Aorta (tissue), 5 donors: ENCODE measurements at places on chromosomes 6 and 20. TPM values are rescaled to one million over a fixed set of nuclear protein-coding genes. Genes with fewer than 3 reads are reported as not detected.

The CCDC170 gene
- 5.4 TPM for total RNA-seq

The GABRR1 gene
- 1.6 TPM for total RNA-seq

The NRSN1 gene
- total RNA-seq, result not detected

The CCM2L gene
- 7.4 TPM for total RNA-seq

DNA sequence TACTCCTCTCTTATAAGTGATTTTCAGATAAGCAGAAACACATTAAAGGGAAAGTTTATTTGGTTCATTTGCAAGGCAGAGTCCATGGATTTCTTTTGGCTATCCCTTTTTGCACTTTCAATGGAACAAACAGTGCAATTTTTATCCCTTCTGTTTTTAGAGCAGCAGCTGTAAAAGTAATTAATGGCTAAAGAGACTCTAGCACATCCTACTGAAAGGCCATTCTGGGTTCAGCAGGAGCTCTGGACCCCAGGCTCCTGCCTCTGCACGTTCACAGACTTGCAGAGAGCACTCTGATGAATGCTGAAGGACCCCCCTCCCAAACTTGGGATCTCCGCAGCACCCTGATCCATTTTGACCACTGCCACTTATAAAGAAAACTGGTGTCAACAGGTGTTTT lies 40.3 kb upstream of the PDE7B start:
- no peak for DNase-seq

DNA sequence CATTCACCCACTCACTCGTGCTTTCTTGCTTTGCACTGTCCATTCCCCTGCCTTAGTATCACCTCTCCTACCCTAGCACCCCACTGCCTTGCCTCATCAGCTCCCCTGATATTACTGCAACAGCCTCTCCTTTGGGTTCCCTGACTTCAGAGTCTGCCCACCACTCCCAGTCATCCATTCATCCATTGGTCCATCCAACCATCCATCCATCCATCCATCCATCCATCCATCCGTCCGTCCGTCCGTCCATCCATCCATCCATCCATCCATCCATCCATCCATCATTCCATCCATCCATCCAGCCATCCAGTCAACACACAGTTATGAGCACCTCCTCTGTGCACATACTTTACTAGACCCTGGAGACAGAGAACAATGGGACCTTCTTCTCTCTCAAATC lies 22.9 kb upstream of the FAM83D start:
- DNase-seq, result peak; percentile 9

DNA sequence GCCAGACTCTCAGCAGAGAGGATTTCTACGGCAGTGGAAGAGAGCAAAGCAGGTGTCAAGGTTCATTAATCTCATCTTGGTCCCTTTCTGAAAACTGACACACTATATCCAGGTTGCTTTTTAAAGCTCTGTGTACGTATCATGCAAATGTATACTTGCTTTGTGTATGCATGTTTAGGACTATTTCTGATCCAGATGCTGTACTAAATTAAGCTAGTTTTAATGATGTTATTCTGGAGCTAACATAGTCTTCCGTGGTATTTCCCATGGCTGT lies 59.2 kb upstream of the SNX9 start:
- no peak for DNase-seq

DNA sequence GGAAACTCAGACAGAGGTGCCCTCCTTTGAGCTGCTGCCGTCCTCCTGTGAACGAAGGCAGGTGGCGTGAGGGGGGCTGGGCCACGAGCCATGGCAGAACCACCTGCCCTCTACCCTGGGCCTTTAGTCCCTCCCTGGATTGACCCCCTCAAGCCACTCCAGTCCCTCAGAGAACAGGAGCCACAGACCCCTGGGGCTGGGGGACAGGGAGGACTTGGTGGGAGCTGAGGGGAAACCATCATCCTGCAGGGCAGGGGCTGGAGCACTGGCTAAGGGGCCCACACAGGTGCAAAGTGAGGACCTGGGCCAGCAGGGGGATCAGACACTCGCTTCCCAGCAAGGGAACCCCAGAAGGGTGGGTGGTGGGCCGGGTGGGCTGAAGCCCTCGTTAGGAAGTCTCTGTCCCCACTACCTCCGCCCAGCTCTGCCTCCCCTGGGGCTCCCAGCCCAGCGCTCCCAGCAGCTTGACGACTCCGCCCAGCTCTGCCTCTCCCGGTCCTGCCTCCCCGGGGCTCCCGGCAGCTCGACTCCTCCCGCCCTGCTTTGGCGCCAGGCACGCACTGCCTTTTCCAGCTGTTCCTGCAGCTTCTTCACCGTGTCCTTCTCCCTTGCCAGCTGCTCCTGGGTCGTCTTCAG lies 44.4 kb downstream of the DSTN start:
- DNase-seq, result peak; percentile 93

DNA sequence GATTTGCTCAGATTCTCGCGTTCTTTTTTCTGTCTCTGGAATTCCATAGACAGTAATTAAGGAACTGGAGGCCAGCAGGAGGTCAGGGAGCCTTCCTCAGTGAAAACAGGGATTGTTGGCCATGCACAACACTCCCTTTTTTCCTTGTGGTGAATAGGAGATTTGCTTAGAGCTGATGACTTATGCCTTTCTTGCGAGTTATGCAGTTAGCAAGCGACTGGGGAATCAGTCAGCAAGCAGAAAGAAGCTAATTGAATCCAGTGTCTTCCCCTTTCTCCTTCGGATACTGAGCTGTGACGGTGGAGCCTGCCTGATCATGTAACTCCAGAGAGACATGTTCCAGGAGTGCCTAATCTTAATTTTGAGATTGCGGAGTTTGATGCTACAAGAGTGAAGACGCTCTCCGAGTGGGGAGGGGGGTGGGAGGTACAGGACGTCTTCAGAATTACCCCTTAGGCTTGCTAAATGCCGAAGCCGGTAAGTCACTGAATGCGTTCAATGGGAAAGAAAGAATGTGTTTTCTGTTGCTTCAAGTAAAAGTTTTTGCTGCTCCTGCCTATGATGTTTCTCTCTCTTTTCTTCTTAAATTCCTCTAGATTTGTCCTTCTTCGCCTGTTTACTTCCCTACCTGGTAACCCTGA lies 165.9 kb downstream of the SASH1 start:
- DNase-seq, result no peak

DNA sequence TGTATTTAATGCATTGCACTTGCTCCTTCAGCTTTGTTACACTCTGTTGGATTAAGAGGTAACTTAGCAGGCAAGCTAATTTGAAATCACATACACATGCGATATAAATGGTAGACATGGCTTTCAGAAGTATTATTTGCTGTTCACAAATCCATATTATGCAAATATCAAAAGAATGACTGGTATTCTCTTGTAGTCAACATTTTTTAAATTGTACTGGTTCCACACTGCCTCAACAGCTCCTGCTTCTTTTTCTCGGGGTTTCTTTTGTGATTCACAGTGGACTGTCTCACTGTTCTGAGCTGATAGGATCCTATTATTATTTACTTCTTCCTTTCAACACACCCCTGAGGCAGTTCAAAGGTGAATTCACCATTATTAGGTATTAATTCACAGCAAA lies 927.4 kb downstream of the KIF16B start:
- DNase-seq, result no peak

The FOXC1 gene
- total RNA-seq, result 88.8 TPM

The MUCL3 gene
- not detected for total RNA-seq

GRCh38 chr20:2101057-2101864 lies at the start of gene STK35:
Gene STK35 (plus strand): TSS chr20:2101827. CDS start chr20:2101882, 55 bp downstream.
- no peak for DNase-seq

DNA sequence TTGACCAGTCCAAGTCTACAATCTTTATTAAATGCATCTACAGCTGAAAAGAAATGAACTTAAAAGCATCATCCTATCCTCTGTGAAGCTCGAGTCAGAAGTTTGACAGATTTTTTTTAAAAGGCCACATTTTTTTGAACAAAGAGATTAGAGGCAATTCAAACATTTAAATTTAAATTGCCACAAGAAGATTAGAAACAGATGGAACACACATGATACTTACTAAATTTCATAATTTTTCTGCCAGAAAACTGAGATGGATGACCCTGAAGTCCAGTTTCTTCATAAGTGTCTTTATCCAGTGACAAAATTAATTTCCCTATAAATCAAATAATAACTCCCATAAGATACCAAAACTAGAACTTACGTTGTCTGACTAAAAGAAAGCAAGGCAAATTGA lies 4.3 kb downstream of the RPP40 start:
- no peak for DNase-seq

The CRISP2 gene
- not detected for total RNA-seq

The GSTA3 gene
- total RNA-seq, result not detected

The EFCAB8 gene
- 1.1 TPM for total RNA-seq

The LAMP5 gene
- total RNA-seq, result 0.16 TPM

DNA sequence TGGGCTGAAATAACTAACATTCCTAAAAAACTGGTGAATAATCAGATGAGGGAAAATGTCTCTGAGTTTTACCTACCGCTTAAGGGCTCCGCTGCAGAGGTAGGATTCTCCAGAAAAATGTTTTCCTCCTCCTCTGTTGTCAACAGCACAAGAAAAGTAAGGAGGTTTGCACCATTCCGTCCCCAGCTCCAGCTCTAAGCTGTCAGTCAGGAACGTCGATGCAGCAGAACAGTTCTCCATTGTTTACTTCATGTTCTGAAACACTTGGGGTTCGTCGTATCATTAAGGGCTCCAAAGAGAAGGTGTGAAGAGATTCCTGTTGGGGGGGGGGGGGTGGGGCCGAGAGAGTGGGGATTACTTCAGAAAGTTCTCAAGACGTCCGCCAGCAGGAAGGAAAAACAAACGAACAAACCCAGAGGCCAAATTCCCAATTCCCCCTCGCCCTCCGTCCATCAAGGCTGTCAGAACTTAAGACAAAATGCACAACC lies 734 bp downstream of the MMS22L start:
- no peak for DNase-seq

DNA sequence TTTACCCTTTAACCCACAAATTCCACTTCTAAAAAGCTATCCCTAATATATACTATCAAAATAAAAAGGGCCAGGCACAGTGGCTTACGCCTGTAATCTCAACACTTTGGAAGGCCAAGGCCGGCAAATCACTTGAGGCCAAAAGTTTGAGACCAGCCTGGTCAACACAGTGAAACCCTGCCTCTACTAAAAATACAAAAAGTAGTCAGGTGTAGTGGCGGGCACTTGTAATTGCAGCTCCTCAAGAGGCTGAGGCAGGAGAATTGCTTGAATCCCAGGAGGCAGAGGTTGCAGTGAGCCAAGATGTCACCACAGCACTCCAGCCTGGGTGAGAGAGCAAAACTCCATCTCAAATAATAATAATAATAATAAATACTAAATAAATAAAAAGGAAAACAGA lies 82.5 kb downstream of the TRIM27 start:
- no peak for DNase-seq

GRCh38 chr6:25179051-25179778 lies 100.0 kb upstream of the CARMIL1 start:
- DNase-seq, result no peak

The PXDC1 gene
- total RNA-seq, result 222 TPM

DNA sequence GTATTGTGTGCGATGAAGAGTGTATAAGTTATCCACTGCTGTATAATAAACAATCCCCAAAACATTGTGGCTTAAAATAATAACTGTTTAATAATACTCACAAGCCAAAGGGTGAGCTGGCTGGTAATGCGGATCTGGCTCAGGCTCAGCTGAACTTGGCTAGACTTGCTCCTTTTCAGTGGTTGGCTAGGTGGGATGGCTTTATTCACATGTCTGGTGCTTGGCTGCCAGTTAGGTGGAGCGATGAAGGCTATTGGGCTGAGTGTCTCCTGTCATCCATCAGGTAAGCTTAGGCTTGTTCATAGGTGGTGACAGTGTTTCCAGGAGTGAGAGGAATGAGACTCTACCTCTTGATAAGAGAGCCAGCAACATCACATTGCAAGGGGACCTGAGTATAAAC lies 135.0 kb upstream of the ASCC3 start:
- DNase-seq, result no peak

The LY6G6D gene
- not detected for total RNA-seq

DNA sequence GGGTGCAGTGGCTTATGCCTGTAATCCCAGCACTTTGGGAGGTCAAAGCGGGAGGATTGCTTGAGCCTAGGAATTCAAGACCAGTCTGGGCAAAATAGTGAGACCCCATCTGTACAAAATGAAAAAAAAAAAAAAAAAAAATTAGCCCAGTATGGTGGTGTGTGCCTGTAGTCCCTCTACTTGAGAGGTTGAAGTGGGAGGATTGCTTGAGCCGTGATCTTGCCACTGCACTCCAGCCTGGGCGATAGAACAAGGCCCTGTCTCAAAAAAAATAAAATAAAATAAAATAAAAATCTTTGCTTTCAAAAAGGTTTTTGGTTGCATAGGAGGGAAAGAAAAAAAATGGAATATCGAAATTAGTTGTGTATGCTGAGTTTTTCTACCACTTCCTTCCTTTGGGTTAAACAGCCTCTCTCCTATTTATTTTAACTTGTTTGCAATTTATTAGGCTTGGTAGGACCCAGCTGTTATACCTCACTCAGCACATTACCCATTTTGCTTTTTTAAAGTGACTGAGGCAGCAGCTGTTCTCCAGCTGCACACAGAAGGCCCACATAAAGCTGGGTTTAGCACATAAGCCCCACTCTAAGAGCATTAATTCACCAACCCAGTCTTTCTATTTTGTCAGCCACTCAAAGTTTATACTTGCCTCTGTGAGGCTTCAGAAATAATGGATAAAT lies 152.3 kb downstream of the ZFAND3 start:
- DNase-seq, result no peak

The CRIP3 gene
- total RNA-seq, result 2.2 TPM
